ENCODE measurements at places on chromosomes 3 and 15.

DNA sequence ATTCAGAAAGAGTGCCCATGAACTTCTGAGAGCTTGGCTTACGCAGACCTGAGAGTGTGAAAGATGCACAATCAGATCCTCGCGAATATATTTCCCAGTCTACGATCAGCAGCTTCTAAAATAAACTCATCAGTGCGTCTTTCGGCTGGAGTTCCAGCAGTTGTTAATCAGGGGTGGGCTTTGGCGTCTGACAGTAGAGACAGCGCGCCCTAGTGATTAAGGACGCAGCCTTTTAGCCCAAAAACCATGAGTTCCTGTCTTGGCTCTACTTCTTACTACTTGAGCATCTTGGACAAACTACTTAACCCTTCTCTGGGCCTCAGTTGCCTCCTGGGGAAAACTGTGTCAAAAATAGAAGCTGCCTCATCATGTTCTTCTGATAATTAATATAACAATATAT lies 15.8 kb upstream of the ARRDC4 start:
- no peak for DNase-seq

- DNase-seq = no peak
Measured at GRCh38 chr3:15602146-15602536, 596 bp downstream of the BTD start.

GRCh38 chr3:100254168-100254777 lies 6.5 kb upstream of the TBC1D23 start:
- DNase-seq = no peak

- no peak for DNase-seq
Measured at GRCh38 chr3:195113536-195114425, 157.2 kb downstream of the XXYLT1 start.

DNA sequence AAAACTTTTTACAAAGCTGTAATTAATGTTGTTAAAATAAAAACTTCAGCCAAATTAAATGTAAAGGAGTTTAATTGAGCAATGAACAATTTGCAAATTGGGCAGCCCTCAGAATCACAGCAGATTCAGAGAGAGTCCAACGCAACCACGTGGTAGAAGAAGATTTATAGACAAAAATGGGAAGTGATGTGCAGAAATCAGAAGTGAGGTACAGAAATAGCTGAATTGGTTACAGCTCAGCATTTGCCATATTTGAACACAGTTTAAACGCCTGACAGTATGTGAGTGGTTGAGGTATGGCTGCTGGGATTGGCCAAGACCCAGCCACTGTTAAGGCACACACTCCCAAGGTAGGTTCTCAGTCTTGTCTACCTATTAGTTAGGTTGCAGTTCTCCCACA lies 14.4 kb upstream of the PLA2G4D start:
- no peak for DNase-seq
